Cerebellum (tissue), 4 donors: ENCODE measurements at places on chromosomes 13 and 19. TPM values are rescaled to one million over a fixed set of nuclear protein-coding genes. Genes with fewer than 3 reads are reported as not detected.

DNA sequence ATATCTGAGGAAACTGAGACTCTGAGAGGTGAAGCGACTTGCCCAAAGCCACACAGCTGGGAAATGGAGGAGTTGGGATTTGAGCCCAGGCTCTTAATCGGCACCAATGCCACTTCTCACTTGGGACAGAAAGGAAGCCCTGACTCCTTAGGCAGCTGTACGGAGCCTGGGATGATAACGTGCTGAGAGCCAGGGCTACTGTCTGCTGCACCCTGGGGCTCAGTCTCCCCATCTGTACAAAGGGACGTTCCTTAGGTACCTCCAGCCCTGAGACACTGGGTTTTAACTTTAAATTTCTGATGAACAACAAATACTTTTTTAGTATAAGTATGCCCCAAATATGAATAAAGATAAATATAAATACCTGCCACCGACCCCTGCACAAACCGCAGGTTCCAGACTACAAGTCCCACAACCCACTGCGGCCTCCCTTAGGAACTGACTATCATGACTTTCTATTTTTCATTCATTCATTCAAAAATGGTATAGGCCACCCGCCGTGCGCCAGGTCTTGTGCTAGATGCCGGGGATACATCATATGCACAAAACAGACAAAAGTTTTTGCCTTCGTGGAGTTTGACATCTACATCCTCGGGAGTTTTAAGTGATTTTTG is 776 bp upstream of the NCLN start:
- peak; percentile 78 for DNase-seq

DNA sequence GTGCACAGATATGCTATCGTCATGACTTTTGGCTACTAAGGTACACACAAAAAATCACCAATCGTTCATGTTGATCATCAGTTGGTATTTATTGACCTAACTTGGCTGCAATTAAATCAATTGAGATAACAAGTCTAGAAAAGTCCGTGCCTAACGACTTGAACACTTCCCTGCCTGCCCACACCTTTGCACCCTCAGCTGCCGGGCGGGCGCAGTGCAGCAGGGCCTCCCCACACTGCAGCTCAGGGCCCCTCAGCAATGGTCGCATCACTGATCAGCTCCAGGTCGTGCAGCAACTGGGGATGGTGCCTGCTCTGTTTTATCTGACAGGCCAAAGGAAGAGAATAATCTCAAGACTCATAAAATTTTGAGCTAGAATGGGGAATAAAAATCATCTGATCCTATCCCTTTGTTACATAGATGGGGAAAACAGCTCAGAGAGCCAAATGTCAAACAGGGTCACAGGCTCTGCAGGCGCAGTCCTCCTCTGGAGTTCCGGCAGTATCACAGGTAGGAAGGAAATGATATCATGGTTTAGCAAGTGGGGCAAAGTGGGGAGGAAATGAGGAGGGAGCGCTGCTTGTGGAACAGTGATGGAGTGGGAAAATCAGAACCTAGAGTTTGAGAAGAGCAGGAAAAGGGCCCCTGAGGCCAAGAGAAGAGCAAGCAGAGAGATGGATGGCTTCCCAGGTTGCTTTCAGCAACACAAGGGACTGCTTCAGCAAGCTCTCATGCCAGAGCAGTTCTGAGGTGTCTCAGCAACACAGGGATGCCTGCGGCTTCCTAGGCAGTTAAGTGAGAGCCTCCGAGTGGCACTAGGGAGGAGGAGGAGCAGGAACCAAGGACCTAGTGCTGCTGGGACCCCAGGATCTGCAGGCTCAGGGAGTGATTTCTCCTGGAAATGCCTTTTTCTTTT is 57.5 kb downstream of the SLC7A1 start:
- no peak for DNase-seq

- DNase-seq, result no peak
Observed at GRCh38 chr13:71240911-71241310, 626.1 kb downstream of the DACH1 start.

- DNase-seq, result no peak
Observed at GRCh38 chr13:99174533-99175100, 26.0 kb upstream of the UBAC2 start.

DNA sequence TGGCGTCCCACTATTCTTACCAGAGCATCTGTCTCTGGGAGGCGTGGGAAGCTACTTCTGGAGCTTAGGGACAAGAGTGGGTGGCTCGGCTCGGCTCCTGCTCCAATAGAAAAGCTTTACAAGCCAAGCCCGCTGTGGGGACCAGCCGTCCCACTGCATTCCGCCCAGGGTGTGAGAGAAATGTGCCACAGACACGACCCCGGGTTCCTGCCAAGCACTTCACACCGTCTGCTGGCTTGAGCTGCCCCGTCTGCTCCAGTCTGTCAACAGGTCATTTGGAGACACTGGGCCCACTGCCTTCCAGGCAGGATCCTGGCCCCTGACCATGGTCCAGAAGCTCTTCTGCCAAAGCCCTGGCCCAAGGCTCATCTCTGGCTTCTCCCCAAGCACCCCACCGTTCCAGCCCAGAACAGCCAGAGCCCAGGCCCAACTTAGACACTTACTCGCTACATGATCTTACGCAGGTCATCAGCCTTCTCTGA is 6.5 kb upstream of the FKRP start:
- DNase-seq, result peak; percentile 92

Gene WIZ
- total RNA-seq, result 13.9 TPM

Gene LSR
- total RNA-seq, result 2.6 TPM

- no peak for DNase-seq
Observed at GRCh38 chr19:4178990-4179389, 3.4 kb downstream of the SIRT6 start.

Gene KCTD4
- total RNA-seq, result 0.91 TPM

GRCh38 chr19:2573916-2574315 is 98.0 kb downstream of the GADD45B start:
- no peak for DNase-seq

Gene CFD
- total RNA-seq, result 1.8 TPM

DNA sequence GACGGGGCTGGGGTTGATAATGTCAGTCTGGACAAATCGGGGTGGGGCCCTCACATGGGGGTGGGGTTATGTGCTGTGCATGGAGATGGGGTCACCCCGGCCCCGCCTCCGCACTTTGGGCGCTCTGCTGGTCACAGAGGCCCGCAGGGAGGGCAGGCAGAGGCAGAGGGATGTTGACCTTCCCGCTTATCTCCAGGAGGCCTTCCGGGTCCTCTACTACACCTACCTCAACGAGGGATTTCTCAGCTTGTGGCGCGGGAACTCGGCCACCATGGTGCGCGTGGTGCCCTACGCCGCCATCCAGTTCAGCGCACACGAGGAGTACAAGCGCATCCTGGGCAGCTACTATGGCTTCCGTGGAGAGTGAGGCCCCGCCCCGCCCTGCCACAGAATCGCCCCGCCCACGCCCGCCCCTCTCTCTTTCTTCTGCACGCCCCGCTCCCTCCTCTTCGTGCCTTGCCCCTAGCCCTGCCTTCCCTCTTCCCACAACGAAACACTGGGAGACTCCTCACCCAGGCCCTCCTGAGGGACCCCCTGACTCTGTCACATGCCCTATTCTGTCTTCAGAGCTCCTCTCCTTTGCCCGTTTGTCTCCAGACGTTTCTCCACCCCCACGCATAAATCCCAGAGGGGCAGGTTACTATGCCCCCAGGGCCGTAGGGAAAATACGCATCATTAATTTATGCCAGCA is 32.8 kb downstream of the TMEM161A start:
- no peak for DNase-seq

Gene UNC13A
- total RNA-seq, result 27.4 TPM

Gene URAD
- not detected for total RNA-seq

GRCh38 chr13:39847336-39847735 is 191.9 kb downstream of the COG6 start:
- no peak for DNase-seq

DNA sequence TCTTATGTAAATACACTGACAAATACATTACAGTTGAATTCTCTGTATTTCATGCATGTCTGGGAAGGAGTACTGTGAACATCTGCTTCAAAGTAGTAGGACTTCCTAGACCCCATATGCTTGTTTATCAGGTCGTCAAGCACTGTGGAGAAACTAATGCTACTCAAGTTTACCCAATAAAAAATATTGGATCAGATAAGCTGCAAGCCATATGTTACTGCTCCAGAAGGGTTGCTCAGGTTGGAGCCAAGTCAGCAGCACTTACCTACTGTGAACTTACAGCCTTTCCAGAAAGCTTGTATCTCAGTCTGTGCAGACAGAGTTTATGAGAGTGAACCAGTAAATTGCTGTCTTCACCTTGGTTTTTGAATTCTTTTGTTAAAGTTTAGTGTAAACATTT is 36.2 kb downstream of the SLAIN1 start:
- peak; percentile 62 for DNase-seq

Gene PTPRH
- 0.73 TPM for total RNA-seq

Gene IGFL1
- total RNA-seq, result not detected

DNA sequence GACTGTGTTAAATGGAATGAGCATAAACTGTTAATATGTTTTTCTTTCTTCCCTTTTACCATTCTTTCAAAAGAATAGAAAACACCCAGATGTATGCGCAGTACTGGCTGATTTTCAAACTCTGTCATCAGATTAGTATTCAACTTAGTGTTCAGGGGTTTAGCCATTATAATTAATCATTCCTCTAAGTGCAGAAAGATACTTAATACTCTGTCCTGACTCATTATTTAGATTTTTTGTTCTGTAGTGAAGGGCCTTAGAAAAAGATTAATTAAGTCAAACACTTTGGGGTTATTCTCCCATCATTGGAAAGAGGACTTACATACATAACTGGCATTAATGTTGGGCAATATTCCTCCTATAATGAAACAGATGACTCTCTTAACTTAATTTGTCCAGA is 1316.7 kb upstream of the SLC10A2 start:
- no peak for DNase-seq

GRCh38 chr19:4066682-4067395 is at the start of gene ZBTB7A:
TSS of gene ZBTB7A (minus strand) at chr19:4066899. CDS start at chr19:4055232, 11,667 bp downstream.
- DNase-seq, result peak; percentile 72

GRCh38 chr13:32802159-32802558 is 214.1 kb upstream of the KL start:
- DNase-seq, result no peak

GRCh38 chr13:85603735-85604134 is 195.5 kb downstream of the SLITRK6 start:
- DNase-seq, result no peak

Gene CYP4F22
- total RNA-seq, result not detected

Gene FGF9
- 21.1 TPM for total RNA-seq
